ENCODE measurements at places on chromosomes 6 and 20.

DNA sequence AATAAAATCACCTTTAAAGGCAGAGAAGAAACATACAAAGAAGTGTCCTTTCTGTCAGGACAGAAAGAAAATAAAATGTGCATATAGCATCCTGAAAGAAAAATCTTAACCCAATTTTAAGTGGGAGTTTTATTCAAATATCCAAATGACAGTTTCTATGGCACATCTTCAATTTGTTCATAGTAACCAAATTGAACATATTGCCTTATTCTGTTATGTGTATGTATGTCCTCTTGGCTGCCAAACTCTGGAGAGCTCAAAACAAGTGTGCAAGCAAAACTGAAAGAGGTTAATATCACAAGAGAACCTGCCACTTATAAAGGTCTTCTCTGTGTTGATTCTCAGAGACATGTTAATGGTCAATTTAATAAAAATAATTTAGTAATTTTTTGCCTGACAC, 334.7 kb downstream of the BCKDHB start:
- no peak for DNase-seq

DNA sequence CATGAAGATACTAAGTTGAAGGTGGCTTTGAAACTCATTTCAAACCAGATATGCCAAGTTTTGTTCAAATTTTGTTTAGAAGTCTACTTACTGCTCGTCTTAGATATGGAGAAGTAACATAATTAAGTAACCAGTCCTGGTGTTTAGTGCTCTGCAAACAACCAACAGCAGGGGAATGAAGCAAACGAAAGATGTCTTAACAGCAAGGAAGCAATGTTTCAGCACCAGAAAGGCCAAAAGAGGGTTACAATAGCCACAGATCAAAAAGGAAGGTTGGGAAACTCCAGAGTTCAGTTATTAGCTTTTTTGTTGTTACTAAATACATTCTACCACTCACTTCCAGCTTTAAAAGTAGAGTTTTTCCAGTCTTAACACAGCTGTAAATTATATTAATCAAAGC, 45.1 kb downstream of the LHFPL5 start:
- DNase-seq: no peak

DNA sequence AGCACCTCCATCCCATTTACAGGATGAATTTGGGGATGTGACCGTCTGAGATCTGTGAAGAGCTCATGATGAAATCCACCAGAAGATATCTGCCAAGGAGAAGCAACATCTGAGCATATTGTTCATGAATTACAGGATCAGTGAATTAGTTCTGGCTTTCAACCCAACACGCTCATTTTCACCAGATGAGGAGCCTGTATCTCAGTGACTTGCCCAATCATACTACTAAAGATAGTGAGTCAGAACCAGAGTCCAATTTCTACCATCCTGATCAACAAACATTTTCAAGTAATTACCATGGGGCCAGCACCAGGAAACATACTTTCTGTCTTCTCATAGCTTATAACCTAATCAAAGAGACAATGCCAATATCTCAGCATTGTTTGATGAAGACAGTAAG, 116.6 kb downstream of the ZDHHC14 start:
- no peak for DNase-seq

- DNase-seq: no peak
These were observed 15.0 kb upstream of the ZBTB24 start for GRCh38 chr6:109498052-109498451.

- DNase-seq: no peak
These were observed 76.2 kb downstream of the NINL start for GRCh38 chr20:25509084-25509483.

DNA sequence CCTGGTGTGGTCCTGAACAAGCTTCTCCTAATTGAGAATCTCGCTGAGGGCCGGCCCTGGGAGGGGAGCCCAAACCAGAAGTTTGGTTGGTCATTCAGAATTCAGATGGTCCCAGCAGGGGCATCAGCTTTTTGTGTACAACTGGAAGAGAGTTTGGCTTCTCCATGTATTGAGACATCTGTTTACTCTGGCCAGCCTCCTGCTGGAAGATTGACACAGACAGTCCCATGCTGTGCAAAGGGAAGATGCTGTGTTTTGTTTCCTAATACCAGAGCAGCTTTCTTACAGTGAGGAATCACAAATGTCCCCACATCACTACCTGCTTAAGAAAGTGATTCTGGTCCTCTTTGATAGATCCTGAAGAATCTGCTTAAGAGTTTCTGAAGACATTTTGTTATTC, 97.8 kb downstream of the PLEKHG1 start:
- DNase-seq: no peak

- no peak for DNase-seq
These were observed 714.0 kb downstream of the UTRN start for GRCh38 chr6:144999127-144999526.

DNA sequence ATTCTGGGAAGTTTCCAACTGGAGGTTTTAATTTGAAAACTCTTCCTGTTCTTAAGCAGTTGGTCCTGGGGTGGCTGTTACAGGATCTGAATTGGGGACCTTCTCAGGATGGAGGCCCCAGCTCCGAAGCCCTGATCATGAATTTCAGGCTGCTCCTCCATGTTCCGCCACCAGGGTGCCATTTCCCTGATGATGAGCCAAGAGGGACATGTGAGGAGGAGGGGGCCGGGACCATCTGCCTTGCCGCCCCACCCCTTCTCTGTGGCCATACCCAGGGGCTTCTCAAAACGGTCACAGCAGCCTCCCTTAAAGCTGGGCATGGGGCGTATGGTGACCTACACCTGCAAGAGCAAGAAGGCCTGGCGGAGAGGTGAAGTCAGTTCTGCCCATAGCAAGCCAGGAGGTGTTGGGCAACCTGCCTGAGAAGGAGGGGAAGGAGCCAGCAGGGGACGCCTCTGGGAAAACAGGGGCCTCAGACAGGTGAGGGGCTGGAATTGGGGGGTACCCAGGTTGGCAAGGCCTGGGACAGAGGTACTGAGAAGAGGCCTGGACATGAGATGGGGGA, 3.6 kb upstream of the BAK1 start:
- no peak for DNase-seq

- DNase-seq: no peak
These were observed 11.8 kb downstream of the CST7 start for GRCh38 chr20:24960861-24961260.

DNA sequence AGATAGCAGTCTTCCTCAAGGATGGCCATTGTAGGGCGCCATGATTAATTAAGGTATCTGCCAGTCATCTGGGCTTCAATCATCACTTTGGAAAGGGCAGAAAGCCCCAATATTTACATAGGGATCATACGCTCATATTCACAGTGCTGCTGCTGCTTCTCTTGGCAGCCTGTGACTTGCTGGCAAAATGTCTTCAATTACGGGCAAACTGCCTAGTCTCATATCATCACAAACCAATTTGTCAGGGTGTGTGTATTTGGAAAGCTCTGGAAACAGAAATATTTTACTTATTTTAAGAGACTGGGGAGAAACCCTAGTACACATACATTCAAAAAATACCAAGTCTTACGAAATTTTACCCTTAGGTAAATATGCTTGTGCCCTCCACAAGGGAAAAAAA, 77.6 kb downstream of the SAMD5 start:
- DNase-seq: no peak

- DNase-seq: no peak
These were observed 48.1 kb upstream of the TNFRSF21 start for GRCh38 chr6:47357827-47358226.

- no peak for DNase-seq
These were observed 84.8 kb downstream of the AHI1 start for GRCh38 chr6:135412761-135413160.

DNA sequence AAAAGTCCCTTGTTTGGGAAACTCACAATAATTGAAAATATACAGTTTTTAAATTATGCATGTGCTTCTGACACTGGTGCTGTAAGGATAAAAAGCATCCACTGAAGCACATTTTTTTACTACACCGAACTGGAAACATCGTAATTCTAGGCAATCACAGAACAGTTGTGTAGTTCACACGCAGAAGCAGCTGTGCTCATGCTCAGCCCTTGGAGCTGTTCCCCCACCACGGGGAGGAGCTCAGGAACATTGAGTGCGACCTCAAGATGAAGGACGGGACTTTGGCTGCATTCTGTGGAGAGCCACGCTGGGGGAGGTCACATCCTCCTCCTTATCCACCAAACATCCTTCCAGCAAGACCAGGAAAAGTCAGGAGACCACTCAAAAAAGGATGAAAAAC, 466.3 kb upstream of the CDH4 start:
- no peak for DNase-seq

DNA sequence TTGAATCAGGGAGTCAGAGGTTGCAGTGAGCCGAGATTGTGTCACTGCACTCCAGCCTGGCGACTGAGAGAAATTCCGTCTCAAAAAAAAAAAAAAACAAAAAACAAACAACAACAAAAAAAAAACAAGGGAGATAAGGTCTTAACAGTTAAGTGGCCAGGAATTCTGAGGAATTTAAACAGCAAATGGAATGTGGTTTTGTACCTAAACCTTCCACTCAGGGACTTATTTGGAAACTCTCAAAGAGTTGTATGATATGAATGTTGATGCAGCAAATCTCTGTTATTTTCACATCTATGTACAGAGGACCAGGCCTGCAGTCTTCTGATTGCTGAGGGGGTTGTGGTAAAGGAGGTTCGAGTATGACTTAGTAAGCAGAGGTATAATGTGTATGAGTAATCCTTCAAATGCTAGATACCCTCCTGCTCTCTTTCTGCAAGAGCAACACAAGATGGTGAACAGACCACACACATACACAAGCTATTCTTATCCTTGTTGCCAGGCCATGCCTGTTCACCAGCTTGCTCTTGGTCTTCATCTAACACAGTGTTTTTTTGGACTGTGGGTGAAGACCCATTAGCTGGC, 174.9 kb upstream of the SCGN start:
- no peak for DNase-seq

DNA sequence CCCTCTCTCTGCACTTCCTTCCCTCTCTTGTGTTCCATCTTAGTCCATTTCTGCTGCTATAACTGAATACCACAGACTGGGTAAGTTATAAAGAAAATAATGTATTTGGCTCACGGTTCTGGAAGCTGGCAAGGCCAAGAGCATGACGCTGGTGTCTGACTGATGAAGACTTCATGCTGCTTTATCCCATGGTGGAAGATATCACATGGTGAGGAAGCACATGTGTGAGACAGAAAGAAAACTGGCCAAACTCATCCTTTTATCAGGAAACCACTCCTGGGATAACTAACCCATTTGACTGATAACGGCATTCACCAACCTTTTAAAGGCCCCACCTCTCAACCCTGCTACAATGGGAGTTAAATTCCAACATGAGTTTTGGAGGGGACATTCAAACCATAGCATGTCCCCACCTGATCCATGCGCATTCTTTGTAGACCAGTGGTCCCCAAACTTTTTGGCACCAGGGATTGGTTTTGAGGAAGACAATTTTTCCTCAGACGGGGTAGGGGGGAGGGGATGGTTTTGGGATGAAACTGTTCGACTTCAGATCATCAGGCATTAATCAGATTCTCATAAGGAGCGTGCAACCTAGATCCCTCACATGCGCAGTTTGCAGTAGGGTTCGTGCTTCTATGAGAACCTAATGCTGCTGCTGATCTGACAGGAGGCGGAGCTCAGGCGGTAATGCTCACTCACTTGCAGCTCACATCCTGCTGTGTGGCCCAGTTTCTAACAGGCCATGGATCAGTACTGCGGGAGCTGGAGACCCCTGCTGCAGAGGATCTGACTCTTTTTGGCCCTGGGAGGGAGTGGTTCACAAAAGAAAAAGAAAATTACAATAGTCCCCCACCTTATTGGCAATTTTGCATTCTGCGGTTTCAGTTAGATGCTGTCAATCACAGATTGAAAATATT, 71.7 kb upstream of the RNF24 start:
- no peak for DNase-seq

DNA sequence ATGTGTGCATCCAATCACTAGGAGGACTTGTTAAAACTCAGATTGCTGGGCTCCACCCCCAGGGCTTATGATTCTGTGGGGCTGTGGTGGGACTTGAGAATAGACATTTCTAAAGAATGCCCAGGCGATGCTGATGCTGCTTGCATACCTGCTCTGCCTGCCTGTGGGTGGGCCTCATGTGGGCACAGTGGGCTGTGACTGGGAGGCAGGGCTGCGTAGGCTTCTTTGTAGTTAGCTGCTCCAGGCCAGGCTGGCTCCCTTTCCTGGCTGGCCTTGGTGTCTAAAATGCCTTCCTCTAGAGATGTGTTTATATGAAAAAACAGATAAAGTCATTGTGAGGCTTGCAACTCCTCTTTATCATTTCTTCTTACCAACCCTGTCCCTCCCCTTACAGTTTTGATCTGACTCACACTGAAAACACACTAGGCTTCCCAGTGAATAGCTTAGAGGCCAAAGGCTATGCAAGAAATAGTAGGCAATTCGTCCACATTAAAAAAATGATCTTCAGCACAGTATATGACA, 495.5 kb upstream of the MAP3K7 start:
- no peak for DNase-seq

DNA sequence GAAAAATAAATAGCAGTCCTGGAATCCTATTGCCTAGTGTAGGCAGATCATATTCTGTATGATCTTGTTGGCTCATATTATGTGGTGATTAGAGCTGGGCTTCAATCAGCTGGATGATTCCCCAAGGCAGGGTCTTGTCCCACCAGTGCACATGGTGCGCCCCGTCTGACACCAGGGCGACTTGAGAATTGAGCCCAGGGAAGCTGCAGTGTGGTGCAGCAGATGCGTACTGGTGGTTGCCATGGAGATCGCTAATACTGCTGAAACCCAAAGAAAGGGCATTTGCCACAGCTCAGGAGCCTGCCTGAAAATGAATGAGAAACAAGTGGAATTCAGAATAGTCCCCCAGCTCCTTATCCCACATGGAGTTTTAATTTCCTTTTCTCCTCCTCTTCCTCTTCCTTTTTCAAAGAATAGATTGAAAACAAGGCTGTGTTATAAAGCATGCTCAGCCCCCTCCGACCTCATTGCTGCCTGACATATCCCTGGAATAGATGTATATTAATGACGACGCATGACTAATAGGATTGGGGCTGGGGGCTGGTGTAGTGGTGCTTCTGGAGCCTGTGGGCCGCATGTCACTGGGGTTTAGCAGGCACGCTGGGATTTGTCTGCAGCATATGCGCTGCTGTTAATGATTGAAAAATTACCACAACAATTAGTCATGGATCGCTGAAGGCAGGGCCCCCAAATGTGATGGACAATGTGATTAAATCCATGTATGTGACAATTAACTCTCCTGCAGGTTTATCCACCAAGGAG, 210.5 kb downstream of the FARS2 start:
- DNase-seq: no peak

DNA sequence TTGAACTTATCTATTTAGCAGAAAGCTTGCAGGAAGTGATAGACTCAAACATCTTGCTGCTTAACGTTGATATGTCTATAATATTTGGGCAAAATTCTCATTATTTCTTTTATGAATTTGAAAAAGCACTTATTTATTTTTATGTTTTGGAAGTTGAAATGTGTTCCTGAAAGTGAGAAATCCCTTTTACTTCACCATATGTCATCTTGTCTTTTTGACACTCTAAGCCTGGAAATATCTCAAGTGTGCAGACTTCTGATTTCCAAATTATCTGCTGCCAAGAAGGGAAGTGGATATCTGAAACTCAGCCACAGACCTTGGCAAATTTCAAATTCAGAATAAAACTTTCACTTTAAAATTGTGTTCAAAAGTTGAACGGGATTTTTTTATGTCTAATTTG, 368.7 kb upstream of the MANEA start:
- DNase-seq: no peak

- no peak for DNase-seq
These were observed 70.8 kb upstream of the HEY2 start for GRCh38 chr6:125678601-125679000.

GRCh38 chr20:9978397-9979004, 56.3 kb upstream of the ANKEF1 start:
- peak; percentile 24 for DNase-seq

GRCh38 chr6:28357036-28357435, 7.3 kb downstream of the ZKSCAN3 start:
- DNase-seq: no peak

- DNase-seq: no peak
These were observed 27.3 kb downstream of the FNDC1 start for GRCh38 chr6:159196430-159196975.
